ENCODE measurements at places on chromosomes 2 and 18.

GRCh38 chr2:55056024-55056521, 5.8 kb upstream of the RTN4 start:
- DNase-seq = no peak

- DNase-seq = no peak
Measured at GRCh38 chr2:173783382-173783781, 181.8 kb downstream of the SP3 start.

GRCh38 chr2:202831242-202832220, 40.0 kb downstream of the ICA1L start:
- no peak for DNase-seq

- peak; percentile 2 for DNase-seq
Measured at GRCh38 chr18:59056706-59057492, 82.8 kb upstream of the SEC11C start.

DNA sequence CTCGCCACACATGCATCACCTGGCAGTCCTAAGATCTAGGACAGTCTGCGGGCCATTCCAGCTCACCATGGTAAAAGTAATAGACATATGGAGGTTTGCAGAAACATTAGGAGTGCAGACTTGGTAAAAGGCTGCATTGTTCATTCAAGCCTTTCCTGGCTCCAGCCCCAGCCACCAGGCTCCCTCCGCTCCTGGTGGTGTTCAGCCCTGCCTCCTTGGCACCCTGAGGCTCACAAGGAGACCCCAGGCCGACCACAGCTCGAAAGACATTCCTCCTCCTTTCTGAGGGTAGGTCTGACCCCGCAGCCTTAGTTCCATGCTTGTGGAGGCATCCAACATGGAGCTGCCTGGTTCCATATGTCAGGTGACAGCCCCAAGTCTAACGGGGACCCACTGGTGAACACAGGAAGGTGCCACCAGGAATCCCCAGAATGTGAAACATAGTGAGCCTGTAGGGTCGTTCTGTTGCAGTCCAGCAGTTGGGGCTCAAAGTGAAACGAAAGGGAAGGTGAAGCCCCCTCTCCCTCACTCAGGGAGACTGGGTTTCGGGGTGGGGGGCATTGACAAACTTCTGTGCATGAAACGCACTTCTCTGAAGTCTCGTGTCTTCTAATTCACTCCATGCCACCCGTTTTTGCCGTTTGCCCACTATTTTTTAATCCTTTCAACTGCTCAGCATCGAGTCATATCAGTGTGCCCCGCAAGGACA, 5.0 kb upstream of the SP100 start:
- no peak for DNase-seq

DNA sequence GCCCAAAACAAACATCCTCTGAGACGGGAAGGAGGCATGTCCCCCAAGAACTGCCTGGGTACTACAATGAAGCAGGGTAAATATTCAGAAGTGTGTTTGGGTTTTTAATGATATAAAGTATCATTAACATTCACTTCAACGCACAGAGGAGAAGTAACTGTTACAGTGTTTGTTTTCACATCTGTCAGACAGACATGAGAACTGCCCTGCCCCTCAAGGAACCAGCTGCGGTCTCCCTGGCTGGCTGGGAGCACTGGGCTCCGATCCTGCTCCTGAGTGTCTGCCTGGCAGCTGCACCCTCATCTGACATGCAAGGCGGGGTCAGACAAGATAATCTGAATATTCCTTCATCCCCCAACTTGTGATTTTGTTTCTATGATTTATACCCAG, 75.6 kb downstream of the MBP start:
- DNase-seq = no peak

- no peak for DNase-seq
Measured at GRCh38 chr18:59987102-59987501, 87.3 kb downstream of the PMAIP1 start.

- DNase-seq = peak; percentile 73
Measured at GRCh38 chr18:24138789-24139616, at the start of gene CABYR. Gene CABYR (plus strand): TSS chr18:24139062. CDS start chr18:24143115, 4,053 bp downstream.

DNA sequence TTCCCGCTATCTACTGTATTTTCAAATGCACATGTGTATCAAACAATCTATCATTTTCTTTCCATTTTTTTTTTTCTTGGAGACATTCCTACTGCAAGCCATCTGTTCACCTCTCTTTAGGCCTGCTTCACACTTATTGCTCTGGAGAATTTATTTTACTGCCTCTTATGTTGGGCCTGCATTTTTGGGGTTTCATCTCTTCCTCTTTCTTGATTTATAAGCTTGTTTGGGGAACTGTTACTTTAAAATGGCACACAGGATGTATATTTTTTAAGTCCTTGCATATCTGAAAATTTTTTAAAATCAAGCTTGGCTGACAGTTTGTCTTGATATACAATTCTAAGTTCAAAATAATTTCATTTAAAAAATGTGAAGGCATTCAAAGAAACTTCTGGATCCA, 3.5 kb upstream of the RAB27B start:
- DNase-seq = no peak

GRCh38 chr18:14026199-14026598, 106.0 kb downstream of the ZNF519 start:
- no peak for DNase-seq
